ENCODE measurements at places on chromosomes 2 and 18.

GRCh38 chr18:58087928-58088690 lies 44.1 kb downstream of the NEDD4L start:
- H3K36me3 ChIP-seq: no peaks in the 10 kb centered on the region
- H3K27me3 ChIP-seq: no peaks in the 10 kb centered on the region
- H3K27ac ChIP-seq: no peak overlapping the region
- no peak for DNase-seq
- H3K4me1 ChIP-seq: no peaks in the 10 kb centered on the region
- H3K4me3 ChIP-seq: no peak overlapping the region

GRCh38 chr2:37378411-37378810 lies 34.0 kb downstream of the QPCT start:
- H3K27ac ChIP-seq: no peak overlapping the region
- H3K27me3 ChIP-seq: peaks cover 5% of the 10 kb centered on the region
- no peak overlapping the region for H3K4me3 ChIP-seq

- H3K27me3 ChIP-seq: no peaks in the 10 kb centered on the region
- H3K27ac ChIP-seq: no peak overlapping the region
- DNase-seq: no peak
- H3K4me3 ChIP-seq: no peak overlapping the region
These were observed 1009.9 kb upstream of the KLHL29 start for GRCh38 chr2:22375096-22375495.

DNA sequence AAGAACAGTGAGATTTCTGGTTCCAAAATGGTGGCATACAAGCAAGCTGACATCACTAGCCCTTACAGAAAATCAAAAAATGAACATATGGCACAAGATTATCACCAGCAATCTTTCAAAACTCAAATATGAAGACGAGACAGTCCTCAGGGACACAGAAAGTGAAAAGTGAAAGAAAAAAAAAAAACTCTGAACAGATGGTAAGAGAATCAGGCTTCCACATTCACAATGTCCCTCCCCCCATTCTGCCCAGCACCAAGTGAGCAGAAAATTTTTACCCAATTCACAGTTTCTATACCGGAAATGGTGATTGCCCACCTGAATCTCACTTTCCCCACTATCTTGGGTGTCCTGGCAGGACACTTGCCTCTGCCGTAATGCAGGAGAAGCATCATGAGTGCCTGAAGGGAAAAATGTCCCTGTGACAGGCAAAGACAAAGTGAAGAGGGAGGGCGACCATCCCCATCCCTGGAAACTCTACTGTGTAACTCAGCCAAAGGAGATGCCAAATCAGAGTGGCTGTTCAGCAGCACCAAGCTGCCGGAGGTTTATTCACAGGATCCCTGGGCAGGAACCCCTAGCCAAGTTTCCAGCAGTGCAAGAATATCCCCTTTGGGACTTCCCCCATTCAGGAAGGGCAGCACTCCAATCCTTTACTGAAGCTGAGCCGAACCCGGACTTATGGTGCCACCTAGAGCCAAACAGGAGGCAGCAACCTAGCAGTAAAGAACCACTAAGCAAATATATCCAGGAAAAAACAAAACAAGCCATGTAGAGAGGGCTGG lies 312.2 kb downstream of the LRATD1 start:
- H3K4me3 ChIP-seq: no peak overlapping the region
- H3K4me1 ChIP-seq: no peaks in the 10 kb centered on the region
- DNase-seq: no peak
- H3K27me3 ChIP-seq: no peaks in the 10 kb centered on the region
- H3K36me3 ChIP-seq: no peaks in the 10 kb centered on the region

DNA sequence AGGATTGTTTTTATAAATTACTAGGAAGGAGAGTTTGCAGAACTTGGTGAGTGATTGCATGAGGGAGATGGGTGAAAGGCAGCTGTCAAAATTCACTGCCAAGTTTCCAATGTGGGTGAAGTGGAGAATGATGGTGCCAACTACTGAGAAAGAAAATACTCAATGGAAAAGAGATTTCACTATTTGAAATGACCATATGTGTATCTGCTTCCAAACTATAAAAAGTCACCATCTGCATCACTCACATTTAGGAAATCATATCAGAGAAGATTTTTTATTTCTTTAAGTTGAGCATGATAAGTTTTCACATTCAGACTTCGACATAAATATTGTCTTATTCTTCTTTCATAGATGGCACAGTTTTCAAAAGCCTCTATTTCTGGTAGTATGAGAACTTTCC lies 570.0 kb upstream of the DSEL start:
- H3K27ac ChIP-seq: no peak overlapping the region
- DNase-seq: no peak
- H3K36me3 ChIP-seq: no peaks in the 10 kb centered on the region

DNA sequence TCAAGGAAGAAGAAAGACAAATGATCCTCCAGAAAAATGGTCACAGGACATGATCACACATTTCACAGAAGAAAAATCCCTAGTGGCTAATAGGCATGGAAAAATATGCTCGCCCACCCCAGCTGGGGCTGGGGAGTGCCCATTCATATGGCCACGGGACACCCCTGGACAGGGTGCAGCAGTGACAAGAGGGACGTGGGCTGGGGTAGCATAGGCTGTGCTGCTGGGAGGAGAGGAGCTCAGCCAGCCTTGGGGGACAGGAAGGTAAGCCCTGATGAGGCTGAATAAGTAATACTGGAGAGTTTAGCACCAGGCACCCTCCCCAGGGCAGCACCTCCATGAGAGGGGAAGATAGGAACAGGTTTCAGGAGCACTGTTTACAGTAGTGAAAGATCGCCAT lies 254.9 kb upstream of the HS6ST1 start:
- H3K4me1 ChIP-seq: no peaks in the 10 kb centered on the region
- no peaks in the 10 kb centered on the region for H3K36me3 ChIP-seq
- no peak overlapping the region for H3K4me3 ChIP-seq
- no peaks in the 10 kb centered on the region for H3K27me3 ChIP-seq
- DNase-seq: no peak

GRCh38 chr2:133240491-133241223 lies 327.6 kb downstream of the NCKAP5 start:
- H3K36me3 ChIP-seq: no peaks in the 10 kb centered on the region
- H3K4me1 ChIP-seq: no peaks in the 10 kb centered on the region
- H3K27me3 ChIP-seq: no peaks in the 10 kb centered on the region
- H3K4me3 ChIP-seq: no peak overlapping the region

- DNase-seq: no peak
- H3K36me3 ChIP-seq: no peaks in the 10 kb centered on the region
- H3K27ac ChIP-seq: no peak overlapping the region
- H3K4me3 ChIP-seq: no peak overlapping the region
These were observed 4.4 kb upstream of the ATP8B1 start for GRCh38 chr18:57807336-57808117.

- no peaks in the 10 kb centered on the region for H3K4me1 ChIP-seq
- H3K4me3 ChIP-seq: no peak overlapping the region
- DNase-seq: no peak
- H3K36me3 ChIP-seq: no peaks in the 10 kb centered on the region
- no peaks in the 10 kb centered on the region for H3K27me3 ChIP-seq
- no peak overlapping the region for H3K27ac ChIP-seq
These were observed 3.9 kb downstream of the MAP3K19 start for GRCh38 chr2:135043345-135043744.

- no peaks in the 10 kb centered on the region for H3K27me3 ChIP-seq
- no peaks in the 10 kb centered on the region for H3K36me3 ChIP-seq
- H3K4me1 ChIP-seq: no peaks in the 10 kb centered on the region
- DNase-seq: no peak
- no peak overlapping the region for H3K4me3 ChIP-seq
These were observed 190.0 kb downstream of the NAPG start for GRCh38 chr18:10715791-10716190.

- no peak for DNase-seq
- H3K27ac ChIP-seq: no peak overlapping the region
- no peak overlapping the region for H3K4me3 ChIP-seq
- H3K27me3 ChIP-seq: no peaks in the 10 kb centered on the region
These were observed 133.9 kb downstream of the TDRD15 start for GRCh38 chr2:21257621-21258020.

GRCh38 chr18:57802213-57803102 lies 657 bp downstream of the ATP8B1 start:
- peaks cover 18% of the 10 kb centered on the region for H3K27me3 ChIP-seq
- H3K4me1 ChIP-seq: peaks cover 9% of the 10 kb centered on the region
- no peak overlapping the region for H3K4me3 ChIP-seq
- no peaks in the 10 kb centered on the region for H3K36me3 ChIP-seq
- no peak for DNase-seq
- H3K27ac ChIP-seq: no peak overlapping the region

GRCh38 chr18:56723068-56723467 lies 71.9 kb downstream of the WDR7 start:
- no peaks in the 10 kb centered on the region for H3K27me3 ChIP-seq
- H3K36me3 ChIP-seq: no peaks in the 10 kb centered on the region

- no peaks in the 10 kb centered on the region for H3K27me3 ChIP-seq
- no peaks in the 10 kb centered on the region for H3K36me3 ChIP-seq
- no peak overlapping the region for H3K27ac ChIP-seq
- H3K4me3 ChIP-seq: no peak overlapping the region
These were observed 82.2 kb downstream of the EPAS1 start for GRCh38 chr2:46379213-46380037.

GRCh38 chr2:71800851-71801250 lies 346.8 kb downstream of the CYP26B1 start:
- no peak overlapping the region for H3K4me3 ChIP-seq
- no peak for DNase-seq
- H3K27me3 ChIP-seq: no peaks in the 10 kb centered on the region
- no peaks in the 10 kb centered on the region for H3K36me3 ChIP-seq
- no peaks in the 10 kb centered on the region for H3K4me1 ChIP-seq
- no peak overlapping the region for H3K27ac ChIP-seq

GRCh38 chr2:112701052-112701451 lies 19.8 kb upstream of the NT5DC4 start:
- peaks cover 3% of the 10 kb centered on the region for H3K4me1 ChIP-seq
- no peaks in the 10 kb centered on the region for H3K27me3 ChIP-seq
- no peak overlapping the region for H3K4me3 ChIP-seq
- no peaks in the 10 kb centered on the region for H3K36me3 ChIP-seq
- no peak for DNase-seq
- no peak overlapping the region for H3K27ac ChIP-seq

DNA sequence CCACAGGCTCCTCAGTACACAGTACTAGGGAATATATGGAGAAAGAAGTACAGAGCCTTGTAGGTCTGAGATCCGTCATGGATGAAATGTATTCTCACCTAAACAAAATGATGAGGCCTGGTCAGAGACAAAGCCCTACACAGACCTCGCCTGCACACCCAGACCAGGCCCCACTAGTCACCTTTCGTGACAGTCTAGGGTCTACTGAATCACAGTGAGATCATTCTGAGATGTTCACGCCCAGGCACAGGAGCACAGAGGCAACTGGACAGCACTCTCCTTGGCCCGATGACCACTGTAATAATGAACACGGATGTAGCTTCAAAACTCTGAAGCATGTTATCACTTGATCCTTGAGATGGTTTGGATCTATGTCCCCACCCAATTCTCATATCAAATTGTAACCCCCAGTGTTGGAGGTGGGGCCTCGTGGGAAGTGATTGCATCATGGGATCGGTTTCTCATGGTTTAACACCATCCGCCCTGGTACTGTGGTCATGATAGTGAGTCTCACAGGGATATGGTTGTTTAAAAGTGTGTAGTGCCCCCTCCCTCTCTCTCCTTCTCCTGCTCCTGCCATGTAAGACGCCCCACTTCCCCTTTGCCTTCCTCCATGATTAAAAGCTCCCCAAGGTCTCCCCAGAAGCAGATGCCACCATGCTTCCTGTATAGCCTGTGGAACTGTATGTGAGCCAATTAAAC lies 15.1 kb downstream of the DOCK10 start:
- no peak overlapping the region for H3K4me3 ChIP-seq
- no peak for DNase-seq
- peaks cover 36% of the 10 kb centered on the region for H3K4me1 ChIP-seq
- no peak overlapping the region for H3K27ac ChIP-seq
- no peaks in the 10 kb centered on the region for H3K27me3 ChIP-seq
- H3K36me3 ChIP-seq: no peaks in the 10 kb centered on the region

DNA sequence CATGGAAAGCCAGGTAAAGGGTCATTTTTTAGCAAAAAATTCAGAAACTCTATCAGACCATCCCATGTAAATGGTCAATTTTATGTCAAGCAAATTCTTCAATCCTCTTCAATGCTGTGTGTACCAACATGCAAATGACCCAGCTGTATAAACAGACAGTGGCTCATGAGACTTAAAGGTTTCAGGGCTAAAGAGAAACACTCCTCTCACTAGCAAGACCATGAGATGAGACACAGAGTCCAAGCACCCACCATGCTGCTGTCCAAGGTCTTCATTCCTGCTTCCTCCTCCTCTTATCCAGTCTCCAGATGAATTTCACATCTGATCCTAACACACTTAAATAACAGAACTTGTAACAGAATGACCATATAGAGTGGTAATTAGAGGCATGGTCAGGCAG lies 30.8 kb upstream of the ONECUT2 start:
- H3K4me3 ChIP-seq: no peak overlapping the region
- no peak overlapping the region for H3K27ac ChIP-seq
- no peaks in the 10 kb centered on the region for H3K36me3 ChIP-seq
- no peaks in the 10 kb centered on the region for H3K27me3 ChIP-seq
- H3K4me1 ChIP-seq: no peaks in the 10 kb centered on the region

DNA sequence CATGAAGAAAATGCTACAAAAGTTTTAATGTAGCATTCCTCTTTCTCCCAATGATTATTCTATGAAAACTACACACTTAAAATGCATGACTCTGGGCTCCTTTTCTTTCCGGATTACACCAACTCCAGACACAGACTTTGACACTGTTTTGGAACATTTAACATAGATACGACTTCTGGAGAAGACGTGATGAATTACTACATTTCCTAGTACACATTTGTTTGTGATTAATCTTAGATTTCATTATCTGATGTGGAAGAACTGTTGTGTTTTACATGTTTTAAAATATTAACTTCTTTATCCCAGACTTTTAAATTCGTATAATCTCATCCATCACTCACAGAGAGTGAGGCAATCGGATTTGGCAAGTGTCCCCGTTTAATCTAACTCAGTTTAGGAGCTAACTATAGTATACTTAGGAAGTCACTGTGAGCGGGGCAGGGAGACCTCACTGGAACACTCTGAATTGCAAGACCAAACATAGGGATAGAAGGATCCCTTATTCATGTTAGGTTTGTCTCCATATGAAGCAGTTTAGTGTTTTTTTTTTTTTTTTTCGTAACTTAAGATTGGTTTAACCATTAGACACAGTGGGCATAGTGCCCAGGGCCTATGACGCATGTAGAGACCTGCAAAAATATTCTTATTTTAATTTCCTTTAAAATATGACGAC lies 66.7 kb downstream of the PDE1A start:
- H3K4me3 ChIP-seq: no peak overlapping the region
- H3K4me1 ChIP-seq: no peaks in the 10 kb centered on the region
- no peaks in the 10 kb centered on the region for H3K27me3 ChIP-seq
- H3K36me3 ChIP-seq: no peaks in the 10 kb centered on the region
- no peak overlapping the region for H3K27ac ChIP-seq
- no peak for DNase-seq

GRCh38 chr2:144320491-144320890 lies 199.4 kb downstream of the ZEB2 start:
- H3K36me3 ChIP-seq: no peaks in the 10 kb centered on the region
- H3K4me1 ChIP-seq: peaks cover 4% of the 10 kb centered on the region
- H3K27me3 ChIP-seq: no peaks in the 10 kb centered on the region

Measured in effector memory CD4-positive, alpha-beta T cell (primary cell).